ENCODE measurements at places on chromosomes 13 and 19. TPM values are rescaled to one million over a fixed set of nuclear protein-coding genes. Genes with fewer than 3 reads are reported as not detected.

GRCh38 chr19:56712611-56713276, 41.2 kb upstream of the ZNF835 start:
- H3K4me3 ChIP-seq = no peak overlapping the region
- H3K27me3 ChIP-seq = no peaks in the 10 kb centered on the region
- peaks cover 18% of the 10 kb centered on the region for H3K36me3 ChIP-seq
- no peak overlapping the region for H3K27ac ChIP-seq
- no peak for DNase-seq

DNA sequence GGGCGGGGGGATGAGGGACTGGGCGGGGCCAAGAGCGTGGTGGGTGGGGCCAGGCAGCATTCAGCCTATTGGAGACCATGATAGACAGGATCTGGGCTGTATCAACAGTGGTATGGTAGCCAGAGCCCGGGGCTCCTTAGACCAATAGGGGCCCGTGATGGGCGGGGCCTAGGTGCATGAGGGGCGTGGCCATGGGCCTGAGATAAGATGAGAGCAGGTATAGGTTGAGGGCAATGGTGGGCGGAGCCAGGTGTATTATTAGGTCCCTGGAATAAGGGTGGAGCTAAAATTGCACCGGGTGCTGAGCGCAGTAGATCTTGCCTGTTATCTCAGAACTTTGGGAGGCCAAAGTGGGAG, 5.3 kb downstream of the ABCA7 start:
- H3K4me3 ChIP-seq = no peak overlapping the region
- peaks cover 9% of the 10 kb centered on the region for H3K4me1 ChIP-seq
- H3K27ac ChIP-seq = no peak overlapping the region
- DNase-seq = peak; percentile 87

GRCh38 chr19:11159598-11160439, 4.2 kb upstream of the SPC24 start:
- DNase-seq = no peak
- no peak overlapping the region for H3K27ac ChIP-seq
- peaks cover under 1% of the 10 kb centered on the region for H3K36me3 ChIP-seq
- H3K27me3 ChIP-seq = no peaks in the 10 kb centered on the region

DNA sequence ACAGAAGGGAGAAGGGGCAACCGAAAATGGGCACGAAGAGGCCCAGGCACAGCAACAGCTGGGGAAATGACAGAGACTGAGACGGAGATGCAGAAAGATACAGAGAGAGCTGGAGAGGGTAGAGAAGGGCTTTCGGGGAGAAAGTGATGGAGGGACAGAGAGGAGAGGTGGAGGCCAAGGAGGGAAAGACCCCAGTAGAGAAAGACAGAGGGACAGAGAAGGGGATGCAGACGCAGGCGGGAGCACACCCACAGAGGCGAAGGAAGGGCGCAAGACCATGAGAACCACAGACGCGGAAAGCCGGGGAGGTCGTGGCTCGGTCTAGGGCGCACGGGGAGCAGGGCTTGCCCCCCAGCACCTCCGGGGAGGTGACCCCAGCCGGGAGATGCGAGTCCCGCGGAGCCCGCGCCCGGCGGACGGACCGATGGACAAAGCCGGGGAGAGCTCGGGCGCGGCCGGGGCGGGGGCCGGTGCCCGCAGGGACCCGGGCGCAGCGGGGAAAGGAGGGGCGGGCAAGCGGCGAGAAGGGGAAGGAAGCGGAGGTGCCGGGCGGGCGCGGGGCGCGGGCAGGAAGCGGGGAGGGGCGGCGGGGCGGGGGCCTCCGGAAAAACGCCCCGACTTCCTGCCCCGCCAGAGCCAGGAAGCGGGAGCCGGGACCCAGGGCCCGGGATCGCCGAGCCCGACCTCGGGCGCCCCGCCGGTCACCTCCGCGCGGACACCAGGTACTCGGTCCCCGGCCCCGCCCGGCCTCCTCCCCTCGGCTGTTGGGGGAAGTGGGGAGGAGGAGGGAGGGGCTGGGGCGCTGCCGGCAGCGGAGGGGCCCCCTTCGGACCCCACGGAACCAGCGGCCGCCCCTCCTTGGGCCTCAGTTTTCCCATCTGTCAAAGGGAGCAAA, at the start of gene ARHGEF1:
ARHGEF1 (plus strand) TSS at position 617 of the 895 bp plus-strand sequence. CDS start 4,899 bp downstream, outside the sequence.
- H3K36me3 ChIP-seq = peaks cover 22% of the 10 kb centered on the region
- H3K27ac ChIP-seq = peak within 1 kb of the TSS; percentile 96
- H3K4me1 ChIP-seq = peaks cover 52% of the 10 kb centered on the region

DNA sequence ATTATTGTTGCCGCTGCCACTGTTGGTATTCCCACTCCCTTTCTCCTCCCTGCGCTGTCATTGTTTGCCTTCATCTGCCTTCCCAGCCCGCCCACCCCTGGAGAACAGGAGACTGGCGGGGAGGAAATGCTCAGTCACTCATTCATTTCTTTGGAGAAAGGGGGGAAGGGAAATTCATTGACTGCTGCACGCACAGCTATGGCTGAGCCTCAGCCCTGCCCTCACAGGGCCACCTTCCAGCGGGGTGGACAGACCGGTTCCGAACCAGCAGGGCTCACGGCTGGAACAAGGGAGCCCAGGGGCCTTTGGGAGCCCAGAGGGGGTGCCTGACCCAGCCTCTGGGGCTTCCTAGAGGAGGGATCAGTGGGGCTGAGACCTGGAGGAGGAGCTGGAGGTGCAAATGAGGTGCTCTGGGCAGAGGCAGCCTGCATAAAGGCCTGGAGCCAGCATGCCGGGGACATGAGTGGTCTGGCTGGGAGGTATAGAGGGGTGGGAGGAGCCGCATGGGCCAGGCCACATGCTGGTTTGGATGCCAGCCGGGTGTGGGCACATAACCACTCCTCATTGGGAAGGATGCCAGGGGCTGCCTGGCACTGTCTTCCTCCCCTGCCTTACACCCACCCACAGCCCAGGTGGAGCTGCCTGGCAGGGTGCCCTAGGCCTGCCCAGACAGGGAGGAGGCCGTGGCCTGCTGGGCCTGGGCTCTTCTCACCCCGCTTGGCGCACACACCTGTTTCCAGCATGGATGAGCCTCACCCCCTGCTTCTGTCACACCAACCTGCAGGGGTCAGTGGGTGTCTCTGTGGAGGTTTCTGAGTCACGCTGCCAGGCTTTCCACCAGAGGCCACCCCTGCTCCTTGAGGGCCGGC, 26.8 kb downstream of the PPP5C start:
- H3K4me1 ChIP-seq = peaks cover 27% of the 10 kb centered on the region
- H3K27me3 ChIP-seq = no peaks in the 10 kb centered on the region
- no peak for DNase-seq
- H3K36me3 ChIP-seq = peaks cover 27% of the 10 kb centered on the region

DNA sequence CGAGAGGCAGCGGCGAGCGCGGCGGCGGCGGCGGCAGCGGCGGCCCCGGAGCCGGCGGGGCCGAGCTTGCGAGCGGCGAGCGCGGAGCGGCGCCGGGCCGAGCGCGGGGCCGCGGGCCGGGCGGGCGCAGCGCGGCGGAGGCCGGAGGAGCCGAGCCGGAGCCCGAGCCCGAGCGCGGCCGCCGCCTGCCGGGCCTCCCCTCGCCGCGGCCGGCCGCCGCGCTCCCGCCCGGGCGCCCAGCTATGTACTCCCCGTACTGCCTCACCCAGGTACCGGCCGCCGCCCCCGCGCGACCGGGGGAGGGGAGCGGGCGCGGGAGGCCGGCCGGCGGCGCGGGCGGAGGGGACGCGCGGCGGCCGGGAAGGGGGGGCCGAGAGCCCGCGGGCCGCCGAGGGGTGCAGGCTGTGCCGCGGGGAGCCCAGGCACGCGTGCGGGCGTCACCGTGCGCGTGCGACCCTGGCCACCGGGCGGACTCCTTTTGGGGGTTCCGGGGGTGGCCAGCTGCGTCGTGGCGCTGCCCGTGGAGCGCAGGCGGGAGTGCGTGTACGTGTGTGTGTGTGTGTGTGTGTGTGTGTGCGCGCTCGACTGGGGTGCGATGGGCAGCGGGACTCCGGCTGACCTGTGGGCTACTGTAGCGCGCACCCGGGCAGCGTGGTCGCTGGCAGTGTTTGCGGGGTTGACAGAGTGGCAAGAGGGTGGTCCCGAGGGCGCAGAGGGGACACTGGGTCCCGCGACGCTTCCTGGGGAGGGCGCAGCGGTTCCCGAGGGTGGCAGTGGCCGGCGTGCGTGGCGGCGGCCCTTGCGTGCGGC, 526 bp downstream of the NFIX start:
- peaks cover 7% of the 10 kb centered on the region for H3K4me1 ChIP-seq
- H3K27me3 ChIP-seq = peaks cover 5% of the 10 kb centered on the region
- peak overlapping the region; percentile 71 for H3K4me3 ChIP-seq
- peak; percentile 35 for DNase-seq
- H3K36me3 ChIP-seq = no peaks in the 10 kb centered on the region

The THSD8 gene
- total RNA-seq = 31.0 TPM

The SIGLEC8 gene
- not detected for total RNA-seq

The LACC1 gene
- total RNA-seq = 2.6 TPM

The IGFLR1 gene
- 80.2 TPM for total RNA-seq

- H3K36me3 ChIP-seq = no peaks in the 10 kb centered on the region
- peaks cover 4% of the 10 kb centered on the region for H3K4me1 ChIP-seq
- H3K4me3 ChIP-seq = no peak overlapping the region
Measured at GRCh38 chr13:102724923-102725322, 30.1 kb upstream of the METTL21C start.

DNA sequence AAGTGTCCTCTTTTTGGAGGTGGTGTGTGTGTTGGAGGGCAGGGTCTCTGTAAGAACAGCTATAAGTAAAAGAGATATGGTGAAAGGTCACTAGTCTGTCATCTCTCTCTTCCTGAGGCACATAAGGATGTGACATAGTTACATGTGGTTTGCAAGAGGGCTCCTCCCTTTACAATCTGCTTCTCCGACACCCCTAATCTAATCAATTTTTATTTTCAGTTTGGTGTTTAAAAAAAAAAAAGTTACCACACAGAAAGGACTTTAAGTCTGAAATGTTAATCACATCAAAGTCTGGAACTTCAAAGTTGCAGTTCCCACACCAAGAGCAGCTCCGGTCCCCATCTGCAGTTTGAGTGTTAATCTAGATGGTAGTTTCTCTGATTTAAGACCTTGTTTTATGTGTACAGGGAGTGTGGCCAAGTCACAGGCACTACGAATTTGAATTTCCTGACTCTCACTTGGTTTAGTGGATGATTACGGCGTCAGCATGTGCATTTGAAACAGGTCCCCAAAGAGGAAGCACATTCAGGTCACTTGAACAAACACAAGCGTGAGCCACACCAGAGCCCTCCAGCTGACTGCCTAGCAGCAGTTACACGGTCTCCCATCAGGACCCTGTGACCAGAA, 53.1 kb downstream of the FOXO1 start:
- H3K27ac ChIP-seq = peak overlapping the region; percentile 99
- peaks cover 26% of the 10 kb centered on the region for H3K36me3 ChIP-seq
- no peaks in the 10 kb centered on the region for H3K27me3 ChIP-seq
- peaks cover 95% of the 10 kb centered on the region for H3K4me1 ChIP-seq

GRCh38 chr13:36421447-36421846, 10.8 kb upstream of the CCNA1 start:
- H3K27me3 ChIP-seq = peaks cover 47% of the 10 kb centered on the region
- H3K4me1 ChIP-seq = peaks cover 27% of the 10 kb centered on the region
- no peaks in the 10 kb centered on the region for H3K36me3 ChIP-seq
- H3K27ac ChIP-seq = no peak overlapping the region
- H3K4me3 ChIP-seq = no peak overlapping the region

The ZNF28 gene
- 17.3 TPM for total RNA-seq

The CEACAM4 gene
- not detected for total RNA-seq

The IZUMO2 gene
- not detected for total RNA-seq

DNA sequence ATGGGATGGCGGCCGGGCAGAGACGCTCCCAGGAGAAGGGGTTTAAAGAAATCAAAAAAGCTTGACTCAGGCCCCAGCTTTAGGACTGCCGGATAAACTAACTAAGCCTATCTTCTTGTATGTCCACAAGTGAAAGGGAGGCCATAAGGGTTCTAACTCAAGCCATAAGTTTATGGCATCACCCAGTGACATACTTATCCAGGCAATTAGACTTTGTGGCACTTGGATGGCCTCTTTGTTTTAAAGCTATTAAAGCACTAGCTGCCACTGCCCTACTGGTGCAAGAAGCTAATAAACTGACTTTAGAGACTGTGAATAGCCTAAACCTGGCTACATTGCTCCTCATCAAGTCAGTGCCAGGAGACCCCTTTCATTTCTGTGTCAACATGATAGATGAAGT, 102.0 kb downstream of the ZNF429 start:
- peaks cover 19% of the 10 kb centered on the region for H3K4me1 ChIP-seq
- DNase-seq = no peak
- no peak overlapping the region for H3K4me3 ChIP-seq
- no peak overlapping the region for H3K27ac ChIP-seq

GRCh38 chr13:90445179-90445578, 902.3 kb upstream of the MIR17HG start:
- no peaks in the 10 kb centered on the region for H3K27me3 ChIP-seq
- H3K4me1 ChIP-seq = no peaks in the 10 kb centered on the region
- no peaks in the 10 kb centered on the region for H3K36me3 ChIP-seq
- no peak overlapping the region for H3K4me3 ChIP-seq
- no peak for DNase-seq

DNA sequence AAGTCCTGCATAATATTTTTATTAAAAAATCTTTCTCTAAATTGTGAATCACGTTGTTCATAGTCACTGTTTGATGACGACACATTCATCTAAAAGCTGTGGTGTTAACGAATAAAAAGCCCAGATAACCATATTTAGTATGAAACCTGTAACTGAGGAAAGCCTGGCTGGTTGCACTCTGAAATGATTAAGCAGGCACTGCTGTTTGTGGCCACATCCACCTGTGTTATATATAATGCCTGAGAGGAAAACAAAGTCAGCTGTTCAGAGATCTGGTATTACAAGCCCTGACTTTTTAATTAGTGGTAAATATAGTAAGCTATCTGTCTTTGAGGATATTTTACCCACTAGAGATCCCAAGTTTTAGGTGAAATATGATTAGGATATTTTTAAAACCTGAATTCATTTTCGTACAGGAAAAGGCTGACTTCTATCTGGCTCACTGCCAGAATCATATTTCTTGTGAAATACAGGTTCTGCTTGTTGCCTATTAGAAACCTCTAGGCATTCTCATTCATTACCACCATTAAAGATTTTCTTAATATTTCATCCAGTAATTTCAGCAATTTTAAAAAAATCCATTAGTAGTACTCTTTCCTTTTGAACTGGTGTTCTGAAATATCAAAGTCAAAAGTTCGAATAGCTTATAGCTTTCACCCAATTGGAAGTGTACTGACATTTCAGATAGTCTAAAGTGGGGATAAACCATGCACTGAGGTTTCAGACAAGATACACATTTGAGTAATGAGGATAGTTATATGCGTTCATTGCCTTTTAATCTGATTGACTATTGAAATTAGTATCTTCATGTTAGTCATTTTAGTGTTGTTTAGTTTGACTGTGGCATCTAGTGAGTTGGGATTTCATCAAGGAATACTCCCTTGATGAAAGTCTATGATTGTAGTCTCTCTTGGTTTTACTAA, 79.7 kb downstream of the LMO7 start:
- peak; percentile 39 for DNase-seq
- no peak overlapping the region for H3K27ac ChIP-seq
- no peak overlapping the region for H3K4me3 ChIP-seq
- no peaks in the 10 kb centered on the region for H3K27me3 ChIP-seq
